ENCODE measurements at places on chromosomes 1 and 21.
A peak's percentile ranks its signal among the peaks of the same experiment; 100 is the strongest.

DNA sequence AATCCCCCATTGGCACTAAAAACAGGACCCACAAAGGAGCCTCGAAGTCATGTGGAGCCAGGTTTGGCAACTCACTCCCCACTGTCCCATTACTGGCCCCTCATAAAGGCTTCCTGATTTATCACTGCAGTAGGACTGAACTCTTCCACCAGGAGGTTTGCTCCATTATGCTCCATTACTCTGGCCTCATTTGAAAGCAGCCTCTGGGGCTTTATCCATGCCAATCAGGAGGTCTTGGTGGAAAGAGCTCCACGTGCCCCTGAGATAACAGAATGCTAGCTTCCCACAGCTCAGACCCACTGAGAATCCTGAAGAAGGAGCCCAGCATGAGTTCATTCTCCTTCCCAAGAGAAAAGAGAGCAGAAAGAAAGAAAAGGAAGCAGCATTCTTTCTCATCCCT, 76.4 kb downstream of the HIVEP3 start:
- no peak for DNase-seq

DNA sequence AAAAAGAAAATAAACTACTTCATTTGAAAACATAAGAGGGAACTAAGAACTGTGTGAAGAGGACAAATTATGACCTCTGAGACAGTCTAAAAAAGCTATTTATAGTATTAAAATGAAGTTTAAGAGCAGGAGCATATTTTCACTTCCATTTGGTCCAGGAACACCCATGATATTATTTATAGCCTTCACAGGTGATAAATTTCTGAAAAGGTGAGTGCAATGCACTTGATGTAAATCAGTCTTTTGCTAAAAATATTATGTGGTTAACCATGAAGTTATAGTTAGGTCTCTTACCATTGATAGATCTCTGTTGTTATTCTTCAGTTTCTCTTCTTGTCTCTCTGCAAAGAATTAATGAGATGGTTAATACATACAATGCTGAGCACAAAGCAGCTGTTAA, 14.7 kb downstream of the TMCO1 start:
- DNase-seq: no peak

DNA sequence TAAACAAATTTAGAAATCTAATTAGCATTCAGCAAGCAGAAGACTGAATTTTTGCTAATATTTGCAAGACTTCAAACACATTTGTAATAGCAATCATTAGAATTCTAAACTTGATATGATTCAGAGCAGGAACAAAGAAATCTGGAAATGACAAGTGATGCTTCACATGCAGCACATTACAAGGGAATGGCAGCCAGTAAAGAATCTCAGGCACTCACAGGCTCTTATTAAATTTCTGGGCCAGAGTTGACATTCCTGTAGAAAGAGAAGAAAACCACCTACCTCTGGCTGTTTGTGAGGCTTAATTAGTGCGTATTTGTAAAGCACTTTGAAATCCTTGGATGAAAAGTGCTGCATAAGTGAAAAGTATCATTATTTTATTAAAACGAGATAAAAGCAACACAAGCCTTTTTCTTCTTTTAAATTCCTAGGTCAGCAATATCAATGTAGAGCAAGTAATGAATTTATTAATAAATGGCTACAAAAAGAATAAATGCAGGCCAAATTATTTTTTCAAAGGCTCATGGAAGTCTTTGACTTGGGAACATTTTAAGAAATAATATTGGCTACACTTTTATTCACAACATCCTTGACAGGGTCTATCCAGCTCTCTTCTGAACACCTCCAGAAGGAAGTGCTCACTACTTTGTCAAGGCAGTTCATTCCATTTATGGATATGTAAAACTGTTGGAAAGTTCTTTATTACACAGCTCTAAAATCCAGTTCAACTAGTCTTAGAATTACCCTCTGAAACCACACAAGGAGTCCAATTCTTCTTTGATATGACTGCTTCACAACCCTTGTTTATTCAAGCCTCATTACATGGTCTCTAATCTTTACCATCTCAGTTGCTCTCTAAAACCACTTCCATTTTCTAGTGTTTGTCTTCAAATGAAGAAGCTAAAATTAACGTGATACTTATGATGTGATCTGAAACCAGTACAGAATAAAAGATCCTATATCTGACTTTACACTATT, 32.1 kb upstream of the SCYL3 start:
- DNase-seq: no peak

DNA sequence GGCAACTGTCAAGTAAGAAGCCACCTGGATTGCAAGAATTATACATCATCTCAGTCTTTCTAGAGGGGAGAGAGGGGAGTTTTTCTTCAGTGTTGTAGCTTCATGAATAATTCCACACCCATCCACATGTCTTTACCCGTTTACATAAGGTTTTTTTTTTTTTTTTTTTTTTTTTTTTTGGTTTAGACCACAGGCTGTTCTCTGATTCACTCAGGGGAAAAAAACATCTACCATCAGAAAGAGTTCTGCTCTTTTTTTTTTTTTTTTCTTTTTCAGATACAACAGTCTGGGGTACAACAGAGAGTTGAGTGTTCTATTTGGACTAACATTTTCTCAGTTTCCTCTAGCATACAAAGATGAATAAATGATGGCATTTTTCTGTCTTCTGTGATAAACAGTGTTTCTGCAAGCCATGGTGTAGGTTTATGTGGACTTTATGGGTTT, 4.9 kb upstream of the KIF14 start:
- DNase-seq: peak; percentile 24

DNA sequence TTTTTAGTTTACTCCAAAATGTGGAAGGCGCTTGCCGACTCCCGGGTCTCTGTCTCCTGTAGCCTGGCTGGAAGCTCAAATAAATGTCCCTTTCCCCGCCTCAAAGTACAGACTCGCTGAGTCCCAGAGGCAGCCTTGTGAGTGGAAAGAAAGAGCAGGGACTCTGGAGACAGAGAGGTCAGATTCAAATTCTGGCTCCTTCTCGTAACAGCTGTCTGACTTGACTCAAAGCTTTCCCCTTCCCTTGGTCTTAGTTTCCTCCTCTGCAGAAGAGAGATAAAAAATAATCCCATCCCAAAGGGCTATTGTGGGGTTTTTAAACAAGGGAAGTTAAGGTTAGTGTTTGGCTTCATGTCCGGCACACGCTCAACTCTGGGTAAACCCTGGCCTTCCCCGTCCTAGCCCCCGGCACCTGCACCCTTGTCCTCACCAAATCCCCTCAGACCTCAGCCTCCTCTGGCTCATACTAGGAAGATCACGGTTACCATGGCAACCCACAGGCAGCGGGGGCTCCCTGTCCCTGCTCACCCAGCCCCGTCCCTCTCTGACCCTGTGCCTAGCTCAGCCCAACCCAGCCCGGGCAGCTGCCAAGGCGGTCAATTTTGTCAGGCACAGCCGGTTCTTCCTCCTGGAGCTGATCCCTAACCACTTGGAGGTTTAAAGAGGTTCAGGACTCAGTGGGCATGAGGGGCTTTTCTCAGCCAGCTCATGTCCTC, 49.2 kb upstream of the IGSF21 start:
- no peak for DNase-seq
